ENCODE measurements at places on chromosomes 2 and 18.

DNA sequence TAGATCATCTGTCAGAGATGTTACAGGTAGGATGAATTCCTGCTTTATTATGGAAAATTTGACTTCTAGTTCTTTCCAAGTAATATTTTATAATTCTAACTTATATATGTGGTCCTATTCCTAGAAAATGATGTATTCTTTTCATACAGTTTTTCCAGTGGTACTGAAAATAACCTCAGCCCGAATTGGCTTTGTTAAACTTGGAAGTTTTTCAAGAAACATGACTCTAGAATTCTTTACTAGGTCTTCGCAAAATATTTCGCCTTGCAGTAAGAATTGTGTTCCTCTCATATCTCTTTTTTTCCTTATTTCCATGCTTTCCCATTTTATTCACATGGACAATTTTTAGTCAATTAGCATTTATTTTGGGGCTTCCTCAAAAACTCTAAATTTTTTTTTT, 60.5 kb downstream of the BMPR2 start:
- DNase-seq: no peak

DNA sequence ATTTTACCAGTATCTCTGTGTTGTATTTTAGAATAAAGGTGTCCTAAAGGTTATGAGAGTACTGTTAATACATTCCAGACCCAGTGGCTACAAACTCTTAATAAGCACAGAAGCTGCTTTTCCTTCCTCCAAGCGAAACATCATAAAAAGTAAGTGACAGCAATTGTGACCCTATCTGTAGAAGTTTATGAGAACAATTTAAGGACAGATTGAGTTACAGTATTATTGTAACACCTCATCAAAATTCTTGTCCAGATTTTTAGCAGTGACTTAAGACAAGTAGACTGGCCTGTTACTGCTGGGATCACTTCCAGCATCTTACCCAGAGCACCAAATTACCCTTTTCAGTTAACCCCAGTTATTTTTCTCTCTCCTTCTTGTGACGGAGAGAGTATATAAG, 154.6 kb downstream of the ERBB4 start:
- DNase-seq: no peak

- DNase-seq: no peak
Measured at GRCh38 chr18:13427354-13427753, 208.8 kb downstream of the LDLRAD4 start.

- DNase-seq: no peak
Measured at GRCh38 chr18:73987247-73987980, 160.2 kb downstream of the FBXO15 start.

GRCh38 chr2:47598476-47598875, 184.5 kb upstream of the MSH6 start:
- DNase-seq: no peak

DNA sequence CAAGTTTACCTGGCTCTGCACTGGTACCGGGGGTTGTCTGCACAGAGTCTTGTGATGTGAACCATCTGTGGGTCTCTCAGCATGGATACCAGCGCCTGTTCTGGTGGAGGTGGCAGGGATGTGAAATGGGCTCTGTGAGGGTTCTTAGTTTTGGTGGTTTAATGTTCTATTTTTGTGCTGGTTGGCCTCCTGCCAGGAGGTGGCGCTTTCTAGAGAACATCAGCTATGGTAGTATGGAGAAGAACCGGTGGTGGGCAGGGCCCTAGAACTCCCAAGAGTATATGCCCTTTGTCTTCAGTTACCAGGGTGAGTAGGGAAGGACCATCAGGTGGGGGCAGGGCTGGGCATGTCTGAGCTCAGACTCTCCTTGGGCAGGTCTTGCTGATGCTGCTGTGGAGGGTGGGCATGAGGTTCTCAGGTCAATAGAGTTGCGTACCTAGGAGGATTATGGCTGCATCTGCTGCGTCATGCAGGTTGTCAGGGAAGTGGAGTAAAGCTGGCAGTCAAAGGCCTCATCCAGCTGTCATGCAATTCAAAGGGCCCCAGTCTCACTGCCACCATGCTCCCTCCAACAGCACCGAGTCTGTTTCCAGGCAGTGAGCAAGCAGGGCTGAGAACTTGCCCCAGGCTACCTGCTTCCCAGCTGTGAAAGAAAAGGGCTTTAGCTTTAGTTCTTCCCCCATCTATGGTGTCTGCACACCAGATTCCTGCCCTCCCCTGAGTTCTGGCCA, 278.0 kb downstream of the METTL4 start:
- no peak for DNase-seq

- no peak for DNase-seq
Measured at GRCh38 chr18:35477974-35478373, 19.8 kb downstream of the INO80C start.

DNA sequence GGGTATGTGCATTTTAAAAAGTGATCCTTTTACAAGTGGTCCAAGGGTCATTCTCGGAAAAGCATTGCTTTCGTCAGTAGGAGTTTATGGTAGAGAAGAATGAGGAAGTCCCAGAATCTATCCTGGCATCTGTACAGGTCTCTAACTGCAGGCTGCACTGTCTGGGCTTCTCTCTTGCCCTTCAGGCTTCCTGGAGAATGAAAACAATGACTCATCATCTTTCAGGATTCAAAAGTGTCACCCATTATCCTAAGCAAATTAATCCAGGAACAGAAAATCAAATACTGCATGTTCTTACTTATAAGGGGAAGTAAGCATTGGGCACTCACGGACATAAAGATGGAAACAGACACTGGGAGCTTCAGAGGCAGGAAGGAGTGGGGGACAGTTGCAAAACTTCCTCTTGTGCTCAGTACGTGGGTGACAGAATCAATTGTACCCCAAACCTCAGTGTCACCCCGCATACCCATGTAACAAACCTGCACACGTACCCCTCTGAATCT, 60.2 kb upstream of the TXNDC2 start:
- DNase-seq: no peak

GRCh38 chr2:181374781-181375675, 82.2 kb upstream of the ITGA4 start:
- no peak for DNase-seq

DNA sequence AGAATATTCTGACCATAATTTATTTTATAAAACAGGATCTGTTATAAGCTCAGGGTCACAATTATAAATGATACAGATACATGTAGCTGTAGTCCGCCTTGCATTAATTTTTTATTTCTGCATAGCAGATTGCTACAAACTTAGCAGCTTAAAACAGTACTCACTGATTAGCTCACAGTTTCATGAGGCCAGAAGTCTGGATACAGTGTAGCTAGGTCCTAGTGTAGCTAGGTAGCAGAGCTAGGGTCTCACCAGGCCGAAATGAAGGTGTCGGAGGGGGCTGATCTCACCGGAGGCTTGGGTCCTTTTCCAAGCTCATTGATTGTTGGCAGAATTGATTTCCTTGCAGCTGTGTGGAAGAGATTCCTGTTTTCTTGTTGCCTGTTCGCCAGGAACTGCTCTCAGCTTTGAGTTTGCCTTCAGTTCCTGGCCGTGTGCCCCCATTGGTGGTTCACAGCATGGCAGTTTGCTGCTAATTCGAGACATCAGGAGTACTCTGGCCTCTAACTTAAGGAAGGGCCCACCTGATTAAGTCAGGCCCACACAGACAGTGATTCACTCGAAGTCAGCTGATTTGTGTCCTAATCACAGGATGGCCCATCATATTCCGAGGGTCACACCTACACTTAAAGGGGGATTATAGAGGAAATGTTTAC, 18.4 kb downstream of the NAPG start:
- DNase-seq: no peak

GRCh38 chr2:238106339-238106697, 6.2 kb downstream of the ESPNL start:
- DNase-seq: peak; percentile 8

DNA sequence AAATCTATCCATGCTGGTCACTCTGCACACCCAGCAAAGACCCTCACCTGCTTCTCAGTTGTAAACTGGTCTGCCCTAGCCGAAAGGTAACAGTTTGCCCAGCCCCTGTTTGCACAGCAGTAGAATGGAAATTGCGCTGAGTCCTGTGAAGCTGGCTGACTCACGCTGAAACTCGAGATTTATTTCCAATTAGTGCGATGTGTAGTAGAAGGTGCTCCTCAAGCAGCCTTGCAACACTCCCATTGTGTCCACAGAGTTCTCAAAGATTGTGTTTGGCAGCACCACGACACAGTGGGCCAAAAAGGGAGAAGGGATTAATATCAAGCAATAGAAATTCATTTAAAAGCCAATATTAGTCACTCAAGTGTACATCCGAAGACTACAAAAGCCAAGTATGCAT, 21.7 kb upstream of the APCDD1 start:
- no peak for DNase-seq

DNA sequence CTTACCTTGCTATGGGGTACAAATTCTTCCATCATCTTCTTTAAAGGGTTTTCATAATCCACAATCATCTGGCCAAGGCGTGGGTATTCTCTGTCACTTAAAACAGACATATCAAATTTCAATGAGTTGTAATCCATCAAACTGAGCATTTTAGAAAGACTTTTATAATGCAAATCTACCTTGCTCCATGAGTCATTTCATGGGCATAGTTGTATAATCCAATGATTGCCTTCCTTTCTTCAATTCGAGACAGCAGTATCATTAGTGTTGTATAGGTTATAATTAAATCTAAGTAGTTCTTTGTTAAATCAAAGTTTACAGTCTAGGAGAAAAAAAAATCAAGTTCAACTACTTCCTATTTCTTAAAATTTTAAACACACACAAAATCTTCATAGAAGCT, 36.3 kb downstream of the NCKAP1 start:
- no peak for DNase-seq

Measured in activated T-cell treated with anti-CD3 and anti-CD28 coated beads, Interleukin-2, amount 50 U/mL, for 1 hour (primary cell).